Activated gamma-delta T cell treated with Interleukin-2 at 50 U/mL for 16 hours (primary cell): ENCODE measurements at places on chromosomes 5 and 9.

GRCh38 chr5:124287813-124288212 is 458.6 kb downstream of the ZNF608 start:
- no peak for DNase-seq

DNA sequence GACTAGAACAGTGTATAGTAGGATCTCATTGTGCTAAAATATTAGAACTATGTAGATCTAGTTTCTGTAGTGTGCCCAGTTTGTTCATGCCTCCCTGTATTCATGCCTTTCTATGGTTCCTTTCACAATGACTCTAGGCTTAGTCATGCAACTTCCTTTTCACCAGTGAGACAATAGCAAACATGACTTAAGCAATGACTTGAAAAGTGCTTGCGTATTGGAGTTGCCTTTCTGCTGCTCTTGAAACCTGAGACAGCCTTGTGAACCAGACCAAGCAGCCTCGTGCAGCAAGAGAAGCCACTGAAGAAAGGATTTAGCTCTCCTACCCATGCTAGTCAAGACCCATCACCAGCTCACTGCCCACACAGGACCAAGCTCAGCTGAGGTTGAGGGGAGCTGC is 294.5 kb upstream of the TAS2R1 start:
- no peak for DNase-seq

GRCh38 chr5:40571729-40572128 is 108.0 kb upstream of the PTGER4 start:
- no peak for DNase-seq

DNA sequence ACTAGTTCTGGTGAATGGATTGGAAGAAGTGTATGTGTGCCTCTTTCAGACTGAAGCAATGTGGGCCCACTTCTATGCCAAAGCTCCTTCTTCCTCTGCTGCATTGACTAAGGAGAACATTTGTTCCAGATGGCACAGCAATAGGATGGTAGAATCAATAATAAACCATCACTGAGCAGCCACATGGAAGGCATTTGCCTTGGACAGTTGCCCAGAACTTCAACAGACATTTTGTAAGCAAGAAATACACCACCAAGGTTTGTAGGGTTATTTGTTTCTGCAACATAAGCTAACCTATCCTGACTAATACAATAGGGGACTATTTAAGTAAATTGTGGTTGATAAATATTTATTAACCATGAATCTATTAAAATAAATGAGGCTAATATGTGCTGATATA is 37.7 kb upstream of the CSNK1G3 start:
- DNase-seq: no peak

GRCh38 chr5:58341476-58341875 is 118.4 kb downstream of the PLK2 start:
- no peak for DNase-seq

GRCh38 chr5:41161271-41161670 is 52.1 kb downstream of the C6 start:
- no peak for DNase-seq

DNA sequence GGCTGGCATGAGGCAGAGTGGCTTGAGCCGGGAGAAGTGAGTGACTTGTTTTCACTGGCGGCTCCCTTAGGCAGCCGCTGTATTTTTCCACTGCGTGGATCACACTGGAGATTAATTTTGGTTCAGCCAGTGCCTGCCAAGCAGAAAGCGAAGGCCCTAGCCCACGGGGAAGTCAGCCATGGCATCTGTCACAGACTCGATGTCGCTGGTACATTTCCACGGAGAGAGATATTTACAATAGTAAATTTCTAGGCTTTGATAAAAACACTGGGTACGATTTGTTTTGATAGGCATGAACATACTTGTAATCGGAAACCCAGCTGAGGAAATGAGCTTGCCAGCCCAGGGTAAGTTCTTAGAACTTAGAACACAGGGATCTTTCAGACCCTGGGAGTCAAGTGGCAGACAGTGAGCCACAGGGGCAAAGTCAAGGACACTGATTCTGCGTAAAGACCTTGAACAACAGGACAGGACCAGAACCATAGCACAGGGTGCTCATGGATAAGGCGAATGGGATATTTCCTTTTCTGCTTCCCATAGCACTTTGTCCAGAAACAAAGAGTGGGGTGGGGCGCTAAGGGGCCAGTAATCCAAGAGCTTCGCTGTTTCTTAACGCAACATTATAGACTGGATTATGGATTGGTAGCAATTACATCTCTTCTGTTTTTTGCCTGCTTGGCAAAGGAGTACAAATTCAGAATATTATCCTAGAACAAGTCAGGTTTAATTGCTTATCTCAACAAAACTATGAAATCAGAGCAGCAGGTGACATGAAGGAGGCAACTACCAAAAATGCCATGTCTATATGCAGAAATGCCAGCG is 4.5 kb downstream of the DUSP1 start:
- no peak for DNase-seq

- no peak for DNase-seq
Observed at GRCh38 chr9:97510797-97511654, 9.6 kb downstream of the TMOD1 start.

- DNase-seq: no peak
Observed at GRCh38 chr9:107137495-107138202, 145.4 kb upstream of the RAD23B start.

DNA sequence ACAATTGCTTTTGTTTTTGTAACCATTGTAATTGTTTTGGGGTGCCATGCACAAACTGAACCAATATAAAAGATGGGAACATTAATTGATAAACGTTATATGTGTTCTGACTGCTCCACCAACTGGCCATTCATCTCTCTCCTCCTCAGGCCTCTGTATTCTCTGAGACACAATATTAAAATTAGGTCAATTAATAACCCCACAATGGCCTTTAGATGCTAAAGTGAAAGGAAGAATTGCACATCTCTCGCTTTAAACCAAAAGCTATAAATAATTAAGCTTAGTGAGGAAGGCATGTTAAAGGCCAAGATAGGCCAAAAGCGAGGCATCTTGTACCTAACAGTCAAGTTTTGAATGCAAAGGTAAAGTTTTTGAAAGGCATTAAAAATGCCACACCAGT is 448.4 kb upstream of the ITGA1 start:
- no peak for DNase-seq

- DNase-seq: no peak
Observed at GRCh38 chr5:139474890-139475791, 4.3 kb downstream of the SMIM33 start.
